Caco-2 (cell line): ENCODE measurements at places on chromosomes 7 and 10. TPM values are rescaled to one million over a fixed set of nuclear protein-coding genes. Genes with fewer than 3 reads are reported as not detected.

The HABP2 gene
- total RNA-seq = 21.0 and 24.3 TPM in 2 replicates

The SPDYE6 gene
- not detected in 2 replicates for total RNA-seq

The ARID5B gene
- total RNA-seq = 168 and 169 TPM in 2 replicates

The ADCY1 gene
- 2.9 and 3.6 TPM in 2 replicates for total RNA-seq

DNA sequence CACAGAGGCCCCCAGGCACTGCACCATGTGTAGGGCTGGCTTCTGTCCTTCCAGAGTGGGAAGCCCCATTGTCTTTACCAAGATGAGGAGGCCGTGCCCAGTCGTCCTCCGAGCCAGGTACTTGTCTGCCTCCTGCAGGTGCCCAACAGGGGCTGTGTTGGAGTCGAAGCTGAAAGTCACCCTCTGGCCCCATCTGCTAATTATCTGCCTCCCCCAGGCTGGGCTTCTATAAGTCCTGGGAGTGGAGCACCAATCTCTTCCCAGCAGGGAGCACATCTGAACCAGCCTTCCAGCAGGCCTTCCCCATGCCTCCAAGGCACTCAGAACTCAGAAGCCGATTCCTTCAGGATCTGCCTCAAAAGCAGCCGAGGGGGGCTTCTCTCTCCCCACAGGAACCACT lies 11.6 kb upstream of the CHST15 start:
- no peak for DNase-seq

- DNase-seq = no peak
Measured at GRCh38 chr10:69051710-69052487, 36.0 kb upstream of the SRGN start.

- DNase-seq = no peak
Measured at GRCh38 chr10:23384364-23384763, 39.8 kb upstream of the C10orf67 start.

GRCh38 chr10:66167816-66168215 lies 758.0 kb upstream of the LRRTM3 start:
- DNase-seq = no peak

DNA sequence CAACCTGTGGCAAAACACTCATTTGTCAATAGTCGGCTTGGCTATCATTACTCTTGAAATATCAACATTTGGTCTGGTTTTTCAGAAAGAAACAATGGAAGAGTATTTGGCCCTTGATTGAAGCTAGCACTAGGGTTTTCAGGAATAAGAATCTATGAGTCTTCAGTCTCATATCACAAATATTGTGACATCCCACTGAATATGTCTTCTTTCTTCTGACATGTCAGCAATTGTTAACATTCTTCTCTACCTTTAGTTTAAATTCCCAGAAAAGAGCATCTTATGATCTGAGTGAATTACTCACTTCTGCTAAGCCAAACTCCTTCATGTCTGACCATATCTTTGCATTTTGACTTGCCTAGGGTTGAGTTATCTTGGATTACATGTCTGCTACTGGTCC lies 435.2 kb upstream of the SEMA3D start:
- no peak for DNase-seq
